ENCODE measurements at places on chromosomes 1 and 21.

GRCh38 chr1:202189001-202189790 lies 4.4 kb upstream of the LGR6 start:
- peak; percentile 65 for DNase-seq

DNA sequence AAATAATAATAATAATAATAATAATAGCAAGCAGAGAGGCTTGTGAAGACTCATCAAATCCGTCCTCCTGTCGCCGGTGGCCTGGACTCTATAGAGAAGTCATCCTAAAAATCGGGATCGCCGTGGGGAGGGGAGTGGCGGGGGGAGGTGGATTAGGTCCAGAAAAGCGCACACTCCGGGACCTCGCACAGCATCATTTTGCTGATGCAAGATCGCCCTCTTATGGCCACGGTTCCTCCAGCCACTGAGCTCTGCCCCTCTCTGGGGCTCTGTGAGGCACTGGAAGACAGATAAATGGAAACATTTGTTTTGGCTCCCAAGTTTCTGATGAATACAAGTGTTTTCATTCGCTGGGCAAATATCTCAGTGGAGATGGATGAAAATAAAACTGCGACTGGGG lies 612.0 kb downstream of the MATN1 start:
- no peak for DNase-seq

DNA sequence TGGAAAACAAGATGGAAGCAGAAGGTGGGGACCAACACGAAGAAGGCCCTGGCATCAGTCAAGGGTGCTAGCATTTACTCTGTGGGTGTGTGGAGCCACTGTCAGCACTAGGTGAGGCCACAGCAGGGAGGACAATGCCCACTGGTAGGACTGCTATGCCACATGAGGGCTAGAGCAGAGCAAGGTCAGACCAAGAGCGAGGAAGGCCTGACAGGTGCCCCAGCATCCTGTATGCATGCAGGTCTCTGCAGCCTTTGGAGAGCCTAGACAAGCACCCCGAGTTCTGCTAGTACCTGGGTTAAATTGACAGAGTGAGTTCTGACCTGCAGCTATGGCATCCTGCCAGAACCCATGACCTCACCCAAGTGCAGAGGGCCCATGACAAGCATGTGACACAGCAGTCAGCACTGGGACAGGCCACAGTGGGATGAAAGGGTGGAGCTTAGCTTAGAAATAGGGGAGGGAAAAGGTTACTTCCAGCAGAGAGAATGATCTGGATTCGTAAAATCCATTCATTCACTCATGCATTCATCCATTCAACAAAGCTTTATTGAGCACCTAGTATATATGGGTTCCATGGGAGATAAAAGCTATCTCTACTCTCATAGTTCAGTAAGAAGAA lies 9.0 kb upstream of the CSF1 start:
- DNase-seq, result no peak

DNA sequence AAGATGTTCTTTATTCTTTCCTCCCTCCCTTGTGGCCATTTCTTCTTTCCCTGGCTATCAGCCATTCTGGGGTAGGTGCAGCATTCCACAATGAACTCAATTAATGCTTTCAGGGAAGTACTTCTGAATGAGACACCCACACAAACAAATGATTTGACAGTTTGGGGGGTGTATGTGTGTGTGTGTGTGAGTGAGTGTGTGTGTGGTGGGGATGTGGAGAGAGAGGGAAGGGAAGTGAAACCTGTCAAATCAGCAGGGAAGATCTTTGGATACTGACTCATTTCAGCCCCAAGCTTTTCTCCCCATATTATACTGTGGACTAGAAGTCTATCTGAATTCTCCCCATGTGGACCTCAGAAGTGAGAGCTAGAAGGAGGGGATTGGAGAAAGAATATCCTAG lies 154.9 kb upstream of the CD34 start:
- DNase-seq, result no peak

- DNase-seq, result no peak
These were observed 2.7 kb downstream of the VCAM1 start for GRCh38 chr1:100722221-100722620.
